ENCODE measurements at places on chromosomes 2 and 18. TPM values are rescaled to one million over a fixed set of nuclear protein-coding genes. Genes with fewer than 3 reads are reported as not detected.

Gene UGT1A3
- 1.2 TPM for total RNA-seq

Gene DUSP19
- 9.6 TPM for total RNA-seq

Gene ASB1
- 17.1 TPM for total RNA-seq

Gene TCF23
- 0.85 TPM for total RNA-seq

Gene CDH20
- 1.1 TPM for total RNA-seq

Gene GALNT3
- total RNA-seq: 14.0 TPM

Gene MERTK
- total RNA-seq: 17.6 TPM

DNA sequence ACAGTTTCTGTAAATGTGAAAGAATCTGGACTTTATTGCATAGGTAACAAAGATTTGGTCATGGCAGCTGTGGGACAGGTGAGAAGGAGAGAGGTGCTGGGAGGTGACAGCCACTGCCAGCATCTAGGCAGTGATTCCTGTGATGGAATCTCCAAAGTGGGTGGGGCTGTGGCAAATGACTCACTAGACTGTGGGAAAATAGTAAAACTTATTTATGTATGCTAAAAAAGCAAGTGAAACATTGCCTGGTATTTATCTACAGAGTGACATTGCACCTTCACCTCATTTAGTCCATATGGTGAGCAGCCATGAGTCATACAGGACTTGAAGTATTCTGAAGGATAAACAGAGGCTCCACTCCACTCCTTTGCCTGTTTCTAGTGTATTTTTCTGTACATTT is 145.3 kb upstream of the MEX3C start:
- no peak for DNase-seq

- no peak for DNase-seq
These were observed 18.1 kb upstream of the RPE start for GRCh38 chr2:209984291-209984690.

All from urinary bladder (tissue), 4 donors.